ENCODE measurements at places on chromosomes 16 and 17. TPM values are rescaled to one million over a fixed set of nuclear protein-coding genes. Genes with fewer than 3 reads are reported as not detected.

The CD300C gene
- total RNA-seq: 0.50 TPM

The KATNB1 gene
- 8.7 TPM for total RNA-seq

The SLC12A3 gene
- not detected for total RNA-seq

The C16orf54 gene
- total RNA-seq: 0.53 TPM

The TEKT5 gene
- 2.1 TPM for total RNA-seq

The TBC1D3G gene
- not detected for total RNA-seq

The ASIC2 gene
- total RNA-seq: not detected

The SLC6A2 gene
- not detected for total RNA-seq

The C17orf113 gene
- 0.20 TPM for total RNA-seq

The RHBDL3 gene
- total RNA-seq: 0.15 TPM

The HES7 gene
- total RNA-seq: not detected
